Activated T-helper 17 cell treated with anti-CD3 and anti-CD28 coated beads, Interleukin-2, amount 50 U/mL, for 72 hours (primary cell): ENCODE measurements at places on chromosomes 7 and 10. TPM values are rescaled to one million over a fixed set of nuclear protein-coding genes. Genes with fewer than 3 reads are reported as not detected.

TAS2R41 gene
- not detected for total RNA-seq

MINDY4 gene
- total RNA-seq = 1.4 TPM

SPDYE1 gene
- total RNA-seq = not detected

RSPH10B gene
- total RNA-seq = 2.2 TPM

IQCE gene
- total RNA-seq = 11.2 TPM

DNA sequence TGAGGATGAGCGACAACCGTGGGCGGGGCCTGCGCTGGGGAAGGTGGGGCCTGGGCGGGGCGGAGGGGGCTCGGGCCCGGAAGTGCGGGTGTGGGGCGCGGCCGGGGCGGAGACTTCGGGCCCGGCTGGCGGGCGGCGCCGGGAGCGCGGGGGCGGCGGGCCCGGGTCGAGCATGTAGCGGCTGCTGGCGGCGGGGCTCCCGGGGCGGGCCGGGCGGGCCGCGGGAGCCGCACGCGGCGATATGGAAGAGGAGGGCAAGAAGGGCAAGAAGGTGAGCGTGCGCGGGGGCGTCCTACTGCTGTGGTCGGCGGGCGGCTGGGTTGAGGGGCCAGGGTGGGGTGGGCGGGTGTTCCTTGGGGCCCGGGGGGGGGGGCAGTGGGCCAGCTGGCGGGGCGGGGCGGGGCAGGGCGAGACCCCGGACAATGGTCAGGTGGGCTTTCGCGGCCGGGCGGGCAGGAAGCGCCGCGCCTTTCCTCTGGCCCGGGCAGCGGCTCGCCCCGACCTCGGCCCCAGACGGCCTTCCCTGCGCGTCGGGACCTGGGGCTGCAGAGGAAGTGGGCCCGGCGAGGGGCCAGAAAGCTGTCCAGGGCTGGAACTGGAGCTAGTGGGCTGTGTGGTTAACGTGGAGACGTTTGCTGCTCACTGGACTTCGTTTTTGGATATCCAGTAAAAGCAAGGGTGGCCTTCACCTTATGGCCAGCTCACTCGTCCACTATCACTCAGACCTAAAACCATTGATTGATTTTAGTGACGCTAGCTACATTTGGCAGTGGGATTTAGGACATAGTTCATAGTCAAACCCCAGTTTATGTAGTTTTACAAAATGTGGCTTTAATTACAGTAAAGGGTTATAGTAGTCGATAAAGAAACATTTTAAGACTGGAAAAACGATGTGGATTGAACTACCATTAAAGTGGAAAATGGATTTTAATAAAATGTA, at the start of gene CCM2:
Gene CCM2 (plus strand): TSS at position 109 of the 940 bp plus-strand sequence. CDS start 133 bp downstream, at position 242.
- H3K27ac ChIP-seq = peak within 1 kb of the TSS; percentile 79
- peak within 1 kb of the TSS; percentile 87 for H3K4me3 ChIP-seq
- no peak for ATAC-seq
- peaks cover 51% of the 10 kb centered on the region for H3K36me3 ChIP-seq
- no peaks in the 10 kb centered on the region for H3K27me3 ChIP-seq

DNA sequence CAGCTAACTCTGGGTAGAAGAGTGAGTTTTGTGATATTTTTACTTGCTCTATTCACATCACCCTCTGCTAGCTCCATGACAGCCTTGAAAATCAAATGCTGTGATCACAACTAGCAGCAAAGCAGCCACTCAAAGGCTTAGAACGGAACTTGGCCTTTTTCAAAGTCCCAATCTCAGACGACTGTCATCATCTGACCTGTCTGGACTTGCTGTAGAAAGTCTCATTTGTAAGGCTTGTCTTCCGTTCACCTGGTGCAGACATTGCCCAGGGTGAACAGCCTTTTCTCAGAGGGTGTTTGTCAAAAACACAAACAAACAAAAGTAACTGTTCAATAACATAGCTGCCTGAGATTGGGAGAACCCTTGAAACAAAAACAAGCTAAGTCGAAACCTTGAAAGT, 458.9 kb upstream of the ADARB2 start:
- peaks cover 14% of the 10 kb centered on the region for H3K27me3 ChIP-seq
- ATAC-seq = no peak
- no peaks in the 10 kb centered on the region for H3K4me1 ChIP-seq
- H3K27ac ChIP-seq = no peak overlapping the region
- H3K36me3 ChIP-seq = no peaks in the 10 kb centered on the region

- peaks cover 33% of the 10 kb centered on the region for H3K27me3 ChIP-seq
- no peak overlapping the region for H3K4me3 ChIP-seq
- no peak overlapping the region for H3K27ac ChIP-seq
- H3K4me1 ChIP-seq = peaks cover 6% of the 10 kb centered on the region
These were observed 74.9 kb downstream of the BEND7 start for GRCh38 chr10:13453896-13454295.

- no peak for ATAC-seq
- no peak overlapping the region for H3K27ac ChIP-seq
- H3K27me3 ChIP-seq = peaks cover 4% of the 10 kb centered on the region
- H3K36me3 ChIP-seq = no peaks in the 10 kb centered on the region
- H3K4me3 ChIP-seq = no peak overlapping the region
These were observed 91.3 kb upstream of the TMEM106B start for GRCh38 chr7:12119620-12120303.

GRCh38 chr7:134685250-134685649, 38.6 kb downstream of the BPGM start:
- H3K27me3 ChIP-seq = peaks cover 4% of the 10 kb centered on the region
- H3K36me3 ChIP-seq = peaks cover 9% of the 10 kb centered on the region
- no peak overlapping the region for H3K27ac ChIP-seq
- H3K4me1 ChIP-seq = no peaks in the 10 kb centered on the region

DNA sequence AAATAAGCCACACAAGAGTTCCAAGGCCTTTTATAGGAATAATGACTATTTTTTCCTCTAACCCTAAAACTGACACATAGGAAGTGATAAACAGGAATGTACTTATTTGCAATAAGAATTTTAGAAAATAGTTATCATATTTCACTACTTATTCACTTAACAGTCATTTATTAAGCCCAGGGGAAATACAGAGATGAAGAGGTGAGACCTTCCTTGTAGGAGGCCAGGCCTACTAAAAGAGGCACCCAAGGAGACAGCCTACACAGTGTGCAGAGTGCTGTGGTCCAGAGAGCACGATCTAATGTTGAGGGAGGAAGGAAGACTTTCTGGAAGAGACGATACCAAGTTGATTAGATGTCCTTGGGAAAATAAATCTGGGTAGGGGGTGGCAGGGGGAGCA, 45.0 kb upstream of the PPP1R3C start:
- no peak for ATAC-seq
- no peaks in the 10 kb centered on the region for H3K36me3 ChIP-seq
- no peaks in the 10 kb centered on the region for H3K4me1 ChIP-seq
- no peak overlapping the region for H3K4me3 ChIP-seq
- no peaks in the 10 kb centered on the region for H3K27me3 ChIP-seq
- H3K27ac ChIP-seq = no peak overlapping the region

GRCh38 chr10:128063736-128064107, 62.5 kb downstream of the MKI67 start:
- ATAC-seq = peak; percentile 23
- no peaks in the 10 kb centered on the region for H3K27me3 ChIP-seq
- peak overlapping the region; percentile 89 for H3K27ac ChIP-seq

- peak; percentile 15 for ATAC-seq
- H3K4me3 ChIP-seq = peak overlapping the region; percentile 84
- peaks cover 12% of the 10 kb centered on the region for H3K27me3 ChIP-seq
- peaks cover 6% of the 10 kb centered on the region for H3K36me3 ChIP-seq
- H3K4me1 ChIP-seq = peaks cover 12% of the 10 kb centered on the region
These were observed 32.1 kb downstream of the EN2 start for GRCh38 chr7:155489862-155490696.

DNA sequence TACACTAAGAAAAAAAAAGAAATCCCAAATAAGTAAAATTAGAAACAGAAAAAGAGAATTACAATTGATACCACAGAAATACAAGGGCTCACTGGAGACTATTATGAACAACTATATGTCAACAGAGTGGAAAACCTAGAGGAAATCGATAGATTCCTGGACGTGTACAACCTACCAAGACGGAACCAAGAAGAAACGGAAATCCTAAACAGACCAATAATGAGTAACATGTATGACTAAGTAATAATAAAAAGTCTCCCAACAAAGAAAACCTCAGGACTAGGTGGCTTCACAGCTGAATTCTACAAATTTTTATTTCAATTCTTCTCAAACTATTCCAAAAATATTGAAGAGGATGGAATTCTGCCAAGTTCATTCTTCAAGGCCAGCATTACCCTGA, 13.9 kb downstream of the DIP2C start:
- H3K36me3 ChIP-seq = no peaks in the 10 kb centered on the region
- H3K27me3 ChIP-seq = peaks cover 7% of the 10 kb centered on the region
- peaks cover 6% of the 10 kb centered on the region for H3K4me1 ChIP-seq
- no peak overlapping the region for H3K27ac ChIP-seq
- H3K4me3 ChIP-seq = no peak overlapping the region
- ATAC-seq = no peak

GRCh38 chr10:21508706-21509331, 16.7 kb downstream of the SKIDA1 start:
- H3K4me1 ChIP-seq = no peaks in the 10 kb centered on the region
- peaks cover 25% of the 10 kb centered on the region for H3K27me3 ChIP-seq
- H3K27ac ChIP-seq = no peak overlapping the region
- no peak overlapping the region for H3K4me3 ChIP-seq
- H3K36me3 ChIP-seq = no peaks in the 10 kb centered on the region

DNA sequence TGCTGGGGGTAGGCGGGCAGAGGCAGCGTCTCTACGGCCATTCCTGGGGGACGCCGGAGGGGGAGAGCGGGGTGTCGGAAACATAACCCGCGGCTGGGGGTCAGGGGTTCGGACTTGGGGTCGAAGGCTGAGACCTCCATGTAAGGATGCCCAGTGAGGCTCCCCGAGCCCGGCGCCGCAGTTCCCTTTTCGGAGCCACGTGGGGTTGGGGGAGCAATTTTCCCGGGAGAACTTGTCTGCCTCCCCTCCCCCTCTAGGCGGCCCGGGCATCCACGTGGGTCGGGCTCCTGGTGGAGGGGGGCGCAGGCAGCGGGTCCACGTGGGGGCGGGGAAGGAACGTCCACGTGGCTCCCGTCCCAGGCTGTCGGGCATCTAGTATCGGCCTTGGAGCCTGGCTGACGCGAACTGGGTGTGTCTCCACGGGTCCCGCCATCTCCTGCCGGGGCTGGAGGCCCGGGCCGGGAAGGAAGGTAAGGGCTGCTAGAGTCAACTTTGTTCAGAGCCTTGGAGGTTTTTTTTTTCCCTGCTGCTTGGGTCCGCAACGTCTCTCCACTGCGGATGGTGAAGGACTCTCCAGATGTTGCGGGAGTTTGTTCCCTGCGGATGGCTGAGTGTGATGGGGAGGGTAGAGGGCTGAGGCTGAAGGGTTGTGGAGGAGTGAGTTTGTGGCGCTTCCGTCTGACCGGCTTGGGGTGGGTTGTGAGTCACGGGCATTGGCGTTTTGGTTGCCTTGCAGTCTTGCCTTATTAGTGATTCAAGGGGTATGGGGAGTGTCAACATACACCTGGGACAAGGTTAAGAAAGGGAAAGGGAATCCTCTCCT, 744 bp downstream of the PPRC1 start:
- peak overlapping the region; percentile 96 for H3K27ac ChIP-seq
- H3K4me1 ChIP-seq = peaks cover 32% of the 10 kb centered on the region
- H3K4me3 ChIP-seq = peak overlapping the region; percentile 98
- H3K27me3 ChIP-seq = no peaks in the 10 kb centered on the region

DNA sequence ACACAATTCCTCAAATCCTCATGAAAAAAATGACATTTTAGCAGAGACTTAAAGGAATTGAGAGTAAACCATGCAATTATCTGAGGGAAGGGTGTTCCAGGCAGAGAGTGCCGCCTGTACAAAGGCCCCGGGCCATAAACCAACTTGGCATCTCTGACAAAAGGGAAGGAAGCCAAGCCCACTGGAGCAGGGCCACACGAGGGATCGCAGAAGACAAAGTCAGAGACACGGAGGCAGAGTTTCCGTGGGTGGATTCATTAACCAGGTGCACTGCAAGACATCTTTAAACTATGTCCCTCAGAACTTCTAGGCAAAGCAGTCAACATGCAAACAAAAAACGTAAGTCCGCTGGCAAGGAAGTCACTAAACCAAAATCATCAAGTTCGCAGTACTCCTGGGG, 92.0 kb downstream of the SFMBT2 start:
- H3K4me1 ChIP-seq = peaks cover 42% of the 10 kb centered on the region
- H3K27me3 ChIP-seq = no peaks in the 10 kb centered on the region
- peak overlapping the region; percentile 24 for H3K4me3 ChIP-seq
- H3K36me3 ChIP-seq = peaks cover 9% of the 10 kb centered on the region
- no peak for ATAC-seq
- H3K27ac ChIP-seq = no peak overlapping the region

- H3K36me3 ChIP-seq = no peaks in the 10 kb centered on the region
- no peak overlapping the region for H3K4me3 ChIP-seq
- peaks cover 30% of the 10 kb centered on the region for H3K27me3 ChIP-seq
- H3K4me1 ChIP-seq = no peaks in the 10 kb centered on the region
- H3K27ac ChIP-seq = no peak overlapping the region
These were observed 132.3 kb downstream of the HECW1 start for GRCh38 chr7:43244784-43245183.

- H3K4me1 ChIP-seq = peaks cover 22% of the 10 kb centered on the region
- no peaks in the 10 kb centered on the region for H3K27me3 ChIP-seq
- ATAC-seq = no peak
- no peak overlapping the region for H3K4me3 ChIP-seq
- H3K27ac ChIP-seq = peak overlapping the region; percentile 90
- H3K36me3 ChIP-seq = peaks cover 9% of the 10 kb centered on the region
These were observed 85.6 kb upstream of the MTPN start for GRCh38 chr7:136062625-136063325.
